Stimulated activated CD4-positive, alpha-beta T cell treated with anti-CD3 and anti-CD28 coated beads, Interleukin-12 subunit alpha, Interleukin-12 subunit beta, amount 100 ng/mL, for 4 hours (primary cell): ENCODE measurements at places on chromosomes 1 and 21.

DNA sequence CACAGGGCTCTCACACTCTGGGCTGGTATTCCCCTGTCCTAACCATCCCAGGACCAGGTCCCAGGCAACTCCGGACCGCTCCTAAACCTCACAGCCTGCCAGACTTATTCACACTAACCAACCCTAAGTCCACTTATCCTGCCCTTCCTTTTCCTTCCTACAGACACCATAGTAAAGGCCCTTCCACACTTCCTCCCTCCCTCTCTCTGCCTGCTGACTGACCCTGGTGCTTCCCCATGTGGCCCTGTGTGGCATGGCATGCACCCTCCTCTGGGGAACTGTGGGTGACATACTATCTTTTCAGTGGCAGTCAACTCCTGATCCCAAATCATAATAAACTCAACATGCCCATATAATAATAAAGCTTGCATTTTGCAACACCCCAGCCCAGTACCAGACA is 155.1 kb upstream of the DNAH14 start:
- DNase-seq, result no peak

- no peak for DNase-seq
Measured at GRCh38 chr1:56441601-56442000, 137.8 kb downstream of the PLPP3 start.

DNA sequence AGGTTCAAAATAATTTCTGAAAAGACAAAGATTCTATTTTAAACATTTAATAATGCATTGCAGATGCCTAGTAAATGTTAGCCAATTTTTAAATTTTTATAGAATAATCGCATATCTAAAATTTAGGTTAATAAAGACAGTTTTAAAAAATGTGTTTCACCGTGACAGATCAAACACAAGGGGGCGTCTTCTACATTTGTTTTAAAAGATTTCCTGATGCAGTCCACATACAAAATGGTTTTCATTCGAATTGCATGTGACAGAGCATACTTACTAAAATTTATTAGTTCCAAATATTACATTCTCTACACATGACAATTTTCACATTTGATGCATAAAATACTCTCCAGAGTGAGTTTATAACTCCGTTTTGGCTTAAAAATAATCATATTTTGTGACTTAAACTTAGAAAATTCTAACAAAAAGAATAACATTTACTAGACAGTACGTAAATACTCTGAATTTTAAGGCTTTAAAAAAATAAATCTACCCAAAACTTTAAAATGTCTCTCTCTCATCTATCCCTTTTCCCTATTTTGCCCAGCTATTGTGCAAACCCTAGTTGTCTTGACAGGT is 75.5 kb downstream of the ADAMTS1 start:
- no peak for DNase-seq

DNA sequence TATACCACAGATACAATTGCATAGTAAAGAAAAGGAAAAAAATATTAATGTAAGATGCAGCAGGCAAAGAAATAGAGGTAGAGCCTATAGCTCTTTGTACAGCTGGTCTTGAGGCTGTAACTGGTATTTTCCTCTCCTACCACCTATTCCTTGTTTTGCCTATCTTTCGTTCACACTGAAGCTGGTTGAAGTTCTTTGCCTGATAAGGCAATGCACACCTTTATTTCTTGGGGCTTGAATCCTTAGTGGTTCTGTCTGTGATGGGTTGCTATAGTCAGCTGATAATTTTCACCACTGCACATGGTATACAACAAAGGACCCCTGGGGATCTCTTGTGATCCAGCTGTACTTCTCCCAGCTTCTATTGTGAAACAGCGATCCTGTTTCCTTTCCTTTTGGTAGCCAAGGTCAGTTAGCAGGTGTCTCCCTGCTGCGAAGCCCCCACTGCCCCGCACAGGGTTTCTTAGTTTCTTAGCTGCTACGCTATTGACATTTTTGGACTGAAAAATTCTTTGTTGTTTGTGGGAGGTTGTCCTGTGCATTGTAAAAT is 9.9 kb upstream of the TSNAX start:
- no peak for DNase-seq

GRCh38 chr1:22941257-22941656 is 31.4 kb downstream of the LACTBL1 start:
- DNase-seq, result no peak

GRCh38 chr1:174883409-174883808 is 116.3 kb upstream of the CACYBP start:
- no peak for DNase-seq

GRCh38 chr1:2082064-2082463 is 31.9 kb downstream of the PRKCZ start:
- DNase-seq, result no peak

DNA sequence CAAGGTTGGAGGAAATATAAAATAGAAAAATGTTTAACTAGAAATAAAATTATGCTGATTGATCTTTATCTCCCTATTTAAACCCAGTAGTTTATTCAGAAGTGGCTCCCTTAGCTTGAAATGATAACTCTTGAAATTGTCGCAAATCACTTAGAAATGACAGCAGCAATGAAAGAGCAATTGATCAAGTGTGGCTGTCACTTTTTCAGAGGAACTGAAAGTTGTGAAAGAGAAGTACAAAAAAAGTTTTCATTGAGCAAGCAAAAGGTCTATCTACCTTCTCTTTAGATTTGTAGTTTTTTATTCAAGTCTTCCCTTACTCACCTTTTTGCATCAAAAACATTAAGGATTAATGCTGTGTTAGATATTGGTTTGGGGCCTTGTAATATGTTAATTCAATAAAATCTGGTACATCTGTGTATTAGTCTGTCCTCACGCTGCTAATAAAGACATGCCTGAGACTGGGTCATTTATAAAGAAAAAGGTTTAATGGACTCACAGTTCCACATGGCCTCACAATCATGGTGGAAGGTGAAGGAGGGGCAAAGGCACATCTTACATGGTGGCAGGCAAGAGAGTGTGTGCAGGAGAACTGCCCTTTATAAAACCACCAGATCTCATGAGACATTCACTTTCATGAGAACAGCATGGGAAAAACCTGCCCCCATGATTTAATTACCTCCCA is 48.3 kb downstream of the LRRC8C start:
- DNase-seq, result no peak

DNA sequence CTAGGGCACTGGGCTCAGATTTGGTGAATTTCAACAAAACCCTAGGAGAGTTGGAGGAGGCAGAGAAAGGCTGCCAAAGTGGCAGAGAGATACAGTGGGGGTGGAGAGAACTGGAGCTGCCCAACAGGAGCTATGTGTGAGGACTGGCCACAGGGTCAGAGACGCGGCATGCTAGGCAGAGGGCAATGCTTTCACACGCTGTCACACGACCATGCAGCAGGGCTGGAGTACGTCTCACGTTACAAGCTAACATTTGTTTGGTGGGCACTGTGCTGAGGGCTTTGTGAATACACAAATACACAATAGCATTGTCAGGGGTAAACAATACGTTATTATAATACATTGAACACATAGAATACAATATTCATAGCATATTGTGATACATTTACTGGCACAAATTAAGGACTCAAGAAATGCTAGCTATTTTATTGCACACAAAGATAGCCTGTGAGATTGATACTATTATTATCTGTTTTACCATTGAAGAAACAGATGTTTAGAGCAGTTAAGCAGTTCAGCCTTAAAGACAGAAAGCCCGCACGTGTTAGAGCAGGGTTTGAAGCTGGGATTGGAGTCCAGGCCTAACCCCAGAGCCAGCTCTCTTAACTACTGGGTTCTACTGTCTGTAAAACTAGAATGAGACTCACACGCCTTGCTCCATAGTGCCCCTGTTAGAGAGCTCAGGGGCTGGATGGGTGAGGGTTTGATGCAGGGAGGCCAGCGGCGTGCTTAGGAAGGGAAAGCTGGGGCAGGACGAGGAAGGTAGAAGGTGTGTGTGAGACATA is 4.5 kb downstream of the RAB7B start:
- no peak for DNase-seq
